Activated CD4-positive, alpha-beta T cell treated with anti-CD3 and anti-CD28 coated beads, Interleukin-2, amount 10 ng/mL, durations not matched to agents 7 days and 5 days (primary cell): ENCODE measurements at places on chromosomes 3 and 15. TPM values are rescaled to one million over a fixed set of nuclear protein-coding genes. Genes with fewer than 3 reads are reported as not detected.

The CORO2B gene
- not detected for total RNA-seq

DNA sequence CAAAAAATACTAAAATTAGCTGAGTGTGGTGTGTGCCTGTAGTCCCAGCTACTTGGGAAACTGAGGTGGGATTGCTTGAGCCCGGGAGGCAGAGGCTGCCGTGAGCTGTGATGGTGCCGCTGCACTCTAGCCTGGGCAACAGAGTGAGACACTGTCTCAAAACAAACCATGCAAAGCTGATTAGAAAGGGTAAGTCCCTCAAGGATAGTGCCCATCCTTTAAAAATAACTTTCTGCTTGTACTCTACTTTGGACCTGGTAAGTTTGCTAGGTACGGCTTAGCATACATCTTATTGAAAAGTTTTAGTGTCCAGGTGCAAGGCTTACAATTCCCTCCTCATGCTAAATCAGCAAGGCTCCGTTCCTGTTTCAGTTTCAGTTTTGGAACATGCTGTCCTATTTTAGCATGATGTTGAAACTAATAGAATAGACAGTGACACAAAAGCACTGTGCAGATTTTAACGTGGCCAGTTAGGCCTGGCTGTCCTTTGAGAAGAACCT, 21.4 kb downstream of the FEM1B start:
- peak; percentile 62 for DNase-seq

DNA sequence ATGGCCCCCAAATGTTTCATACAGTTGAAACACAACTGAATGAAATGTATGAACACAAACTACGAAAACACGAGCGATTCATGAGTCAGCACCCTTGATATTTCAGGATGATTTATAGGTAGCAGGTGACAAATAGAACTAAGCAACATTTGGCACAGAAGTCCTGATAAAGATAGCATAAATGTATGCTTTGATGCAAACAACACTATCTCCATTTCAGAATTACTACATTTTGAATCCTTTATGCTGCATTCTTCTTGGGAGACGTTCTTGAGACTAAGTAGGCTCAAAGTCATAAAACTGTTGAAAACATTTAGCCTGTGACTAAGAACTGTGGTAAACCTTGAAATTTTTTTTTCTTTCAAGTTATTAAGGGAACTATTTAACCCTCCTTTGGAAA, 200.3 kb upstream of the ICE2 start:
- DNase-seq: no peak

GRCh38 chr3:23981955-23982354, 36.9 kb downstream of the NR1D2 start:
- no peak for DNase-seq
